ENCODE measurements at places on chromosomes 6 and 20.

DNA sequence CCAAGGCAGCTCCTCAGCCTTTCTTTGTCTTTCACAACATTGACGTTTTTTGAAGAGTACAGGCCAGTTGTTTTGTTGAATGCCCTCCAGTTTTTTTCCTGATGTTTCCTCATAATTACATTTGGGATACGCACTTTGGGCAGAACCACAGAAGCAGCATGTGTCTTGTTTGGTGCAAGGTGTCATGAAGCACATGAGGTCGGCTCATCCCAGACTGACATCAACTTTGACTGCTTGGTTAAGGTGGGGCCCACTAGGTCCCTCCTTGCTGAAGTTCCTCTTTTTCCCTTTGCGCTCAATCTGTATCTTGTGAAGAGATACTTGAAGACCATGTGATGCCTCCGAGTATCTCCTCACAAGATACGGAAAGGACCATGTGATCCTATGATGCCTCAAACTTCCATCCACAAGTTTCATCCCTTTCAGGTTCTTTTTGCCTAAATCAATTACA, 10.5 kb downstream of the SNAI1 start:
- DNase-seq, result no peak

- no peak for DNase-seq
Observed at GRCh38 chr6:146304181-146304580, 239.5 kb upstream of the RAB32 start.

GRCh38 chr6:53979468-53980067, 131.7 kb upstream of the MLIP start:
- DNase-seq, result no peak

- no peak for DNase-seq
Observed at GRCh38 chr6:166430269-166430668, 47.5 kb upstream of the MPC1 start.

- no peak for DNase-seq
Observed at GRCh38 chr6:168746013-168746412, 305.0 kb downstream of the SMOC2 start.

DNA sequence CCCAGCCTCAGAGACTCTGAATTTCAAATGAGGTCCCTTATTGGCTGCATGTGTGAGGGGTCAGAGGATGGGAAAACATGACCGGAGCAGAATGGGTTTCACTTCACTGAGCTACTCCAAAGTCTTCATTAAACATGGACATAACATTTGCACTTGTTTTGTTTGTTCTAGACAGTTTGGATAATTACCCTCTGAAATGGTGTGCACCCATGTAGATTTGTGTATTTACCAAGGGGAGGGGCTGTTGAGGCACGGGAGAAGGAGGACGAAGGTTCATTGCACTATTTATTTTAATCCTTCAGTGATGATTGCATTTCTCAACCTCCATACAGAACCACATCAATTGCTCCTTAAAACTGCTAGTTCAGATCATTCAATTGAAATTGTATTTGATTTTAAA, 364.2 kb downstream of the TFAP2B start:
- peak; percentile 11 for DNase-seq

- no peak for DNase-seq
Observed at GRCh38 chr20:23205611-23206041, 119.5 kb upstream of the CD93 start.

GRCh38 chr6:134106702-134107101, 54.3 kb upstream of the SLC2A12 start:
- DNase-seq, result no peak

GRCh38 chr6:165881806-165882205, 218.8 kb upstream of the PDE10A start:
- no peak for DNase-seq

- DNase-seq, result no peak
Observed at GRCh38 chr20:3661060-3661813, 2.0 kb downstream of the GFRA4 start.

- DNase-seq, result no peak
Observed at GRCh38 chr6:1116149-1116548, 195.7 kb upstream of the FOXQ1 start.

GRCh38 chr6:46054516-46054915, 38.9 kb upstream of the CLIC5 start:
- DNase-seq, result no peak

DNA sequence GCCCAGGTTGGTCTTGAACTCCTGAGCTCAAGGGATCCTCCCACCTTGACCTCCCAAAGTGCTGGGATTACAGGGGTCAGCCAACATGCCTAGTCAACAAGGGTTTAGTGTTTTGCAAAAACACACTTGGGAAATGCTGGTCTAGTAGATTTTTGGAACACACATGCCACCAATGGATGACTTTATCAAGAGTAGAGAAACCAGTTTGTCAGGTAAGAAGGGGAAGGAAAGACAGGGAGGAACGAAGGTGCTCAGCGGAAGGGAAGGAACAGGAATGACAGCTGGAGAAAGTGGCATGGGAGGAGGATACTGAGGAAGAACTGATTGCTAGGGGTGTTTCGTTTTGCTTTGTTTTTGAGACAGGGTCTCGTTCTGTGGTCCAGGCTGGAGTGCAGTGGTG, 15.6 kb upstream of the SEC63 start:
- DNase-seq, result no peak

DNA sequence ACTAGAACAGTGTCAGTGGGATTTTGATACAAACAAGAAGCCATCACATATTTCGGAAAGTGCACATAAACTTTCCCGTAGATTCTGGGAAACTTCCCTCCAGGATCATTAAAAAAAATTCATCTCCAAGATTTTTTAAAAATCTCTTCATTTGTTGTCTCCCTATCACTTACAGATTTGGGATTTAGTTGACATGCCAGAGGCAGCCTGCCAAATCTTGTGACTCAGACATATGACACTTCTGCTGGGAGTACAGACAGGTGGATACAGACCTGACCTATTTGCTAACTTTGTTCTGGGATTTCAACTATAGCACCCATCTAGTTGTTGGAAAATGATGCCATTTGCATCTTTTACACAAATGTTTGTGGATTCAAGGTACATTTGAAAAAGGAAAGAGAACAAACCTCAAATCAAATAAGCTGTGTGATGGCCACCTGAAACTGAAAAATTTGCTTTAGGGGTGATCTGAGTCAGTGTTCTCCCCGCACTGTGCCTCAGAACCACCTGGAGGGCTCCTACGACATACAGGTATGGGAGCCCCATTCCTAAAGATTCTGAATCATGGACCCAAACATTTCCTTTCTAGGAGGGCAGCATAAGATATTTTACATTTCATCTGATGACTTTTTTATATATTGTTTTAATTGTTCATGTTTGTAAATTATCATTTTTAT, 21.9 kb upstream of the CD2AP start:
- DNase-seq, result no peak

GRCh38 chr6:63899550-63899949, 263.9 kb downstream of the PHF3 start:
- no peak for DNase-seq

DNA sequence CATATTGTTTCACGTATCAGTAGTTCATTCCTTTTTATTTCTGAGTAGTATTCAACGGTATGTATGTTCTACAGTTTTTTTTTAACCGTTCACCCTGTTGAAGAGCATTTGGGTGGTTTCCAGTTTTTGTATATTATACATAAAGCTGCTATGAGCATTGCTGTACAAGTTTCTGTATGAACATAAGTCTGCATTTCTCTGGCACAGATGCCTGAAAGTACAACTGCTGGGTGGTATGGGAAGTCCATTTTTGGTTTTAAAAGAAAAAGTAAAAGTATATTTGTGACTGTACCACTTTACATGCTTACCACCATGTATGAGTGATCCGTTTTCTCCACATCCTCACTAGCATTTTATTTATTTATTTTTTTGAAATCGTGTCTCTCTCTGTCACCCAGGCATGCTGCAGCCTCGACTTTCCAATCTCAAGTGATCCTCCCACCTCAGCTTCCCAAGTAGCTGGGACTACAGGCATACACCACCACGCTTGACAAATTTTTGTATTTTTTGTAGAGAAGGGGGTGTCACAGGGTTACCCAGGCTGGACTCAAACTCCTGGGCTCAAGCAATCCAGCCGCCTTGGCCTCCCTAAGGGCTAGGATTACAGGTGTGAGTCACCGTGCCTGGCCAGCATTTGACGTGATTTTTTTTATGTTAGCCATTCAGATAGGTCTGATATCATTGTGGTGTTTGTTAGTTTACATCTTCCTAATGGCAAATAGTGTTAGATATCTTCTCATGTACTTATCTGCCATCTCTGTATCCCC, 11.0 kb upstream of the SIM1 start:
- DNase-seq, result no peak

DNA sequence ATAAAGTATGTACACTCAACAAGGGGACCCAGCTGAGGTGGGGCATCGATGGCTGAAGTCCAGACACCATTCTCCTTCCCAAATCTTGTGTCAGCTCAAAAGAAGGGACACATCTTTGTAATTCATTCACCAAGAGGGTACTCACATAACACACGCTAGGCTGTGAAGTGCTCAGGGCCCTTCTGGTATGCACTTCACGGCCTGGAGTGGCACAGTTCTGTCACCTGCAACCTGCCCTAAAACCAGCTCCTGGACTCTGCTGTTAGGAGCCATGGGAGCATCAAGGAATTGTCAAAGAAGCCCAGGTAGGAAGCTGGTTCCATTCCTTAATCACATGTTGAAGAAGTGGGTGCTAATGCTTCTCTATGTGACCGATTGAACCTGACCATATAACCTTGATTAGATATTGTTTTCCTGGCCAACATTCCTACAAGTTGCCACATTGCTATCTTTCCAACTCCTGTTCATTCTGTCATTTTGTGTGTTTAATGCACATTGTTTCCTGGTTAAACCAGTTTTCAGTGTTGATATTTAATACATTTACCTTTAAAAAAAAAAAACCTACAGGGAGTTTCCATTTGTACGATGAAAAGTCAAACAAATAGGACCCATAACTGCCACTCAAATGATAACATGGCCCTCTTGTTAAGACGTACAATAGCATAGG, 127.3 kb downstream of the TNFRSF21 start:
- no peak for DNase-seq

DNA sequence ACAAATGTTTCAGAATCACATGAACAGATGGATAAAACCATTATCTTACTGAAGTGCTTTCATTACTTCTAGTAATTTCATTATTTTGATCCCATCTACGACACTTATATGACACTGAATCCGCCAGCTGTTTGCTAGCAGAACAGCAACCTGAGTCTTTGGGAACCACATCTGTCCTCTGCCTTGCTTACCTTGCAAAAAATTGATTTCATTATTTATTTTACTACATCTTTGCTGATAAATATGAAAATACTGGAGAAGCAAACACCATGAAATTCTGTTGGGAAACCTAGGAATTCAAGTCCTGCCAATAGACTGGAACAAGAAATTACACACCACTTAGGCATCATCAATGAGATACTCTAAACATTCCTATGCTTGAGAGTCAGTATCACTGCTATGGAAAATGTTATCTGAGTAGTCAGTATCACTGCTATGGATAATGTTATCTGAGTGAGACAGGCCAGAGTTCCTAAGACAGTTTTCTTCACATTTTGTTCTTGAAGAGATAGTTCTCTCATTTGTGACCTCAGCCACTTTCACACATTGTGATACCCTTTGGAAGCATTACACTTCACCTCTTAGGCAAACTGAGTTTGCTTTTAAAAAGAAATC, 91.9 kb downstream of the PDE10A start:
- no peak for DNase-seq

- no peak for DNase-seq
Observed at GRCh38 chr20:59660471-59660870, 56.1 kb downstream of the PHACTR3 start.

DNA sequence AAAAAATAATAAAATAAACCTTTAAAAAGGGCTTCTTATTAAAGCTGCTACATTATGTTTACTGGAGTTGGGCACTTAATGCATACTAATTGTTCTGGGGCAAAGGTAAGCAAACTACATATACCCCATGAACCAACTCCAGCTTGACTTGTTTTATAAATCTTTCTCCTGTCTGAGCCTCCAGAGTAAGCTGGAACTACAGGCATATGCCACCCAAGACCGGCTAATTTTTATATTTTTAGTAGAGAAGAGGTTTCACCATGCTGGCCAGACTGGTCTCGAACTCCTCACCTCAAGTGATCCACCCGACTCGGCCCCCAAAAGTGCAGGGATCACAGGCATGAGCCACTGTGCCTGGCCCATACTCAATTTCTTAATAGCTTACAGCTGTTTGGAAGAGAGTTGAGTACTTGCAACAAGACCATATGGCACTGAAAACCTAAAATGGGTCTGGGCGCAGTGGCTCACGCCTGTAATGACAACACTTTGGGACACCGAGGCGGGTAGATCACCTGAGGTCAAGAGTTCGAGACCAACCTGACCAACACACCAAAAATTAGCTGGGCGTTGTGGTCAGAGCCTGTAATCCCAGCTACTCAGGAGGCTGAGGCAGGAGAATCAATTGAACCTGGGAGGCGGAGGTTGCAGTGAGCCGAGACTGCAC, 19.9 kb downstream of the ROMO1 start:
- DNase-seq, result no peak

DNA sequence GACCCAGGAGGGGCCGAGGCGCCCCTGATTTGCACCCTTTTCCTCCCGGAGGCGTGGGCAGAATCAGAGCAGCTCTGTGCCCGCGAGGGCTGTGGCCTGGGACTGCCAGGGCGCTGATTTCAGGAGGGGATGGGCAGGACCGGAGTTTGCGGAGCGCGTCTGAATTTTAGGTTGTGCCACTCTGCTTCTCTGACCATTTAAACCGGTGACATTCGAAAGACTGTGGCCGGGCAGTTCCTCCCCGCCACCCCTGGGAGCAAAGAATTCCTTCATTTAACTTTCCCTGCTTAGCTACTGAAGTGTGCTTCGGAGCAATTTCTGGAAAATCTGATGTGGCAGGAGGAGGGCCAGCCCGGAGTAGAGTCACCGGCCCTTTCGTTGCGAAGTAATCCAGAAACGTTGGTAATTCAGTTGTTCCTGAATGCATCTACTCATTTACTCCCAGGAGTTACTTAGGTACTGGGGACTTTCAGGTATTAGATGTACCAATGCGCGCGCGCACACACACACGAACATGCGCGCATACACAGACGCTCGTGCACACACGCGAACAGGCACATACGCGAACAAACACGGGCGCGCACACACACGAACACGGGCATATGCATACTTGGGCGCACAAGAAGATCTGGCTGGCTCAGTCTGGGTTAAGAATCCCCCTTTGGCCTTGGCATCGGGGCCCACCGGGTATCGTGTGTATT, 568 bp downstream of the CCDC170 start:
- no peak for DNase-seq

- DNase-seq, result no peak
Observed at GRCh38 chr20:9769954-9770353, 68.9 kb downstream of the PAK5 start.

DNA sequence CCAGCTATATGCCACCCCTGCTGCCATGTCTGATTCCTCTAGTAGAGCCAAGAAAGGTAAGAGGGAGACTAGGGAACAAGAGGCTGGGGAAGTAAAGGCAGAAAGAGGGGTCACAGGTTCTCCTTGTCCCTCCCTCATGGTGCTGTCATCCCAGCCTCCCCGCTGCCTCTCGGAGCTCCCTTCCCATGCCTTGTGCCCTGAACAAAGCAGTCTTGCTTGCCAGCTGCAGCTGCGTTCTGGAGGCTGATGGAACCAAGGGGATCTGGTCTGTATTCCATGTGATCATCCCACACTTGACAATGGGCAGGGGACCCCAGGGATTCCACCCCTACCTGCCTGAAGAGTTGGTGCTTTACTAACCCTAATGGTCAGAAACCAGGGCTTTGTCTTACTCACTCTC, 61.4 kb downstream of the DAAM2 start:
- DNase-seq, result no peak

Measured in left renal cortex interstitium (tissue), 4 donors.